ENCODE measurements at places on chromosomes 3 and 15. TPM values are rescaled to one million over a fixed set of nuclear protein-coding genes. Genes with fewer than 3 reads are reported as not detected.

GRCh38 chr15:59247364-59247763, 40.7 kb downstream of the LDHAL6B start:
- peak; percentile 87 for DNase-seq

DNA sequence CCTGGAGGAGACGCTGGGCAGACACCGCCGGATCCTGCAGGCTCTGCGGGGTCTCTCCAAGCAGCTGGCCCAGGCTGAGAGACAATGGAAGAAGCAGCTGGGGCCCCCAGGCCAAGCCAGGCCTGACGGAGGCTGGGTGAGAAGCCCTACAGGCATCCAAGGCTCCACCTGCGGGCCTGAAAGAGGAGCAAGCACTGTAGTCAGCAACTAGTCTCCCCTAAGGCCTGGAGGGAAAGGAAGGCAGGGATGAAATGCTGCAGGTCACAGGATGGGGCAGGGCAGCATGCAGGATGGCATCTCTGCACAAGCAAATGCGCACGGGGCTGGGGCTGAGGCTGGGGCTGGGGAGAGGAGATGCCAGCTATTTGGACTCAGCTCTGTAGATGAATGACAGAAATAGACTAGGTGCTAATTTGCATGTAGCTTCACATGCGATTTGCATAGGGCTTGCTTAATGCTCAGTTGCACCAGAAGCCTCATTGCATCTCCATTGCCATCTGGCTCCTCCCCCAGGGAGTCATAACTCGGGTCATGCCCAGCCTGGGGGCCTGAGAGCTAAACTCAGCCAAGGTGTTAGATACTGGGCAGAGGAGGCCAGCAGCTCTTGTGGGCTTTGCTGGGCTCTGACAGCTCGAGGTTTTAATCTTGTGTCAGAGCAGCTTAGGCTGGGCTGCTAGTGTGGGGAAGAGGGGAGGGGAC, 5.2 kb upstream of the CPLX3 start:
- DNase-seq, result no peak

GRCh38 chr15:69668039-69668705, 215.6 kb downstream of the RPLP1 start:
- DNase-seq, result no peak

GRCh38 chr3:27133060-27133459, 236.1 kb downstream of the NEK10 start:
- DNase-seq, result no peak

- no peak for DNase-seq
These were observed 221.6 kb upstream of the NR2E3 start for GRCh38 chr15:71588746-71589145.

- peak; percentile 77 for DNase-seq
These were observed 37.8 kb upstream of the SPTSSB start for GRCh38 chr3:161409069-161409468.

- DNase-seq, result no peak
These were observed 130.5 kb downstream of the UBE2E2 start for GRCh38 chr3:23333633-23334032.

DNA sequence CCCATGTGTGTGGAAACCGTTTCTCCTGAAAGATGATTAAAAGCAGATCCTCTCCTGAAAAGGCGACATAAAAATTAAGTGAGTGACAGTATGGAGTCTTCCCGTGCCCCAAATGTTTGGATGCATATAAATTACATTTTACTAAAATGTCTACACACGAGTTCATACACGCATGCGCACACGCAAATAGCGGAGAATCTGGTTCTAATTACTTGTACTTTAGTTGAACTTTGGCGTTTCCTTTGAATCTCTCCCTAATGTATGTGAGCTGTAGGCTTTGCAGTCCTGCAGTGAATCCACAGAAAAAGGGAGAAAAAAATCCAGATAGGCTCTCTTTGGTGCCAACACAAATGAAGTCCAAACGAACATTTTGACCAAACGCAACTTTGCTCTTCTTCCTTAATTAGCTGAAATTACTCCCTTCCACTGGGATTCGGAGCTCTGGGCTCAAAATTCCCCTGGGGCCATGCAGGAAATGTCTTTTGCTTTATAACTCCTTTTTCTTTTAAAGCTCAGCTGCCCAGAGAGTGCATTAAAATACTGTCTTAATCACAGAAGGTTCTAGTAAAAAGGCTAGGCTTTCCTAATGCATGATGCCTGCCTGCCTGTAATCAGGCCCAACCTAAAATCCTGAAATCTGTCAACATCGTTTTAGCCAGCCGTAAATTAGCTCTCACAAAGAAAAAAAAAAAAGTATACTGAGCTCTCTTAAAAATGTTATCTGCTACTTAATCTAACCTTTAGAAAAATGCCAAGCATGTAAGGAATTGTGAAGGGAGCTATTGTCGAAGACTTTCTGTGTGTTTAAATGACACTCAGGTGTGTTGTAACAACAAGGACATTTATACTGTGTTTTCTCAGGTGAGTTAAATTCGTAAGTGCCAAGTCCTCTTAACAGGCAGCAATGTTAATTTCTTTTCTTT, 26.2 kb downstream of the RARB start:
- DNase-seq, result no peak

DNA sequence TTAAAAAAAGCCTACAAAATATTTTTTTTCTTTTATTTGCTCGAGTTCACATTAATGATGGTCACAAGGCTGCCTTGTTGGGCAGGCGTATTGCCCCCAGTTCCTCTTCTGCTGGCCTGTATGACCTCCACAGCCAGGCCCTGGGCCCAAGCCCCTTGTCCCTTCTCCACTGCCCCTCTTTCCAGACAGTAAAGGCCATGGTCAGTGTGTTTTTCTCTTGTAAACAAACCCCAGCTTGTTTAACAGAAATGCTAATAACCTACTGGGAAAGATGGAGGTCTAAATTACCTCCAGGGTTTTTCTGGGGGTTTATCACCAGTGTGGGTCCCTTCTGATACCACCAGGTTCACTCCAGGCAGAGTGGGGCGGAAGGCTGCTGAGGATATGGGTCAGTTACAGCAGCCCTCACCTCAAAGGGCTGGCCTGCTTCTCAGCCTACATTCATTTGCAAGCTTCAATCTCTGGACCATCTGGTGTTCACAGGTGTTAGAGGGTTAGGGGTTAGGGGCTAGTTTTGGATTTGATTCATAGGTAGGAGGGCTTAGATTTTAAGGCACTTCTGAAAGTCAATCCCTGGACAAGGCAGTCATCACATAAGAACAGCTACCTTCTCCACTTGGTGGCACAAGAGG, 2.0 kb upstream of the MANF start:
- no peak for DNase-seq

GRCh38 chr3:42937334-42937733, 31.4 kb downstream of the ZNF662 start:
- DNase-seq, result no peak

DNA sequence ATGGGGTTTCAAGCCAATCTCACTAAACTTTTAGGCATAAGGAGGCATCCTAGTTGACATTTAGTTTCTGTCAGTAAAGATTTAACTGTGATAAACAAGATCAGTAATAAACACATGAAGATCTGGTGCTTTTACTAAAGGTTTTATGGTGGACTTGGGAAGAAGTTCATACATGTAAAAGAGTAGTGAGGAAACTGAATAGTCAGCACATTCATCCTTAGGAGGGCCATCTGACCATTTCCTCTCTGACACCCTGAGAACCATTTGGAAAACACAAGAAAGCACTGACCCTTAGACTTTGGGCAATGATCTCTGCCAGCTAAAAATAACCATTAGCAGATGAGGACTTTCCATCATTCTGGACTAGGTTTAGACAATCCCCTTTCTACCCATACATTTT, 1040.9 kb downstream of the AGBL1 start:
- DNase-seq, result no peak

GRCh38 chr3:136819392-136819730, 435 bp downstream of the SLC35G2 start:
- no peak for DNase-seq

Gene LRRC31
- 0.48 TPM for total RNA-seq

Gene IL1RAP
- total RNA-seq, result 6.0 TPM

Gene GMNC
- total RNA-seq, result not detected

Gene GOLGA6B
- total RNA-seq, result not detected
